ENCODE measurements at places on chromosomes 16 and 17.

DNA sequence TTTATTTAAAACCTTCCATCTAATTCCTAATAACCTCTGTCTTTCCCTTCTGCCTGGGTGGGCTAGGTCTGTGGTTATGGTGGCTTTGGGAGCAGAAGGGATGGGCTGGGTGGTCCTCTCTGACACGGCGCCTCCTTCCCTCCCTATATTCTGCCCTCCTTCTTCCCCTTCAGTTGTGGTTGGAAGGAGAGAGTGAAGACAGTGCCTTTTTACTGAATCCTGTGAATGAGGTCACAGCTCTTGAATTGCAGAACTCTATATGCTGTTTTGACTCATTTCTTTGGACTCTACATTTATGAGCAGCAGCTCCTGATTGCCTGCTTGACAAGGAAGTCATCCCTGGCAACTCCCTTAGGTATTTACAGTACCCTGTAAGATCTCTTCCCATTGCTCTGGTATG, 256.0 kb upstream of the ELAC2 start:
- DNase-seq = no peak

DNA sequence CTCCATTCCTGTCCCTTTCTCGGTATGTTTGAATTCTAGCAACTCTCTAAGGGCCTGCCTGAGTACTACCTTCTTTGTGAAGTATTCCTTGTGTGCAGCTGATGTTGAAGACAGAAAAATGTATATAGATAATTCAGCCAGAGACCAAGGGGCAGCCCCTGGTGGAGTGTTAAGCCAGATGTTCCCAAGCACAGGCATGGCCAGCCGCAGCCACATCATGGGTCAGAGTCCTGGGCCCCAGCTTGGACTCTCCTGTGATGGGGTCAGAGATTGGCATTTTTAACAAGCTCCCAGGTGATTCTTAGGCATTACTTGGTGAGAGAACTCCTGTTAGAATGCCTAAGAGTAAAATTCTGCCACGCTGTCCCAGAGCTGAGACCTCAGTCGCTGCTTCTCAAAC, 100.8 kb downstream of the IRF8 start:
- no peak for DNase-seq

DNA sequence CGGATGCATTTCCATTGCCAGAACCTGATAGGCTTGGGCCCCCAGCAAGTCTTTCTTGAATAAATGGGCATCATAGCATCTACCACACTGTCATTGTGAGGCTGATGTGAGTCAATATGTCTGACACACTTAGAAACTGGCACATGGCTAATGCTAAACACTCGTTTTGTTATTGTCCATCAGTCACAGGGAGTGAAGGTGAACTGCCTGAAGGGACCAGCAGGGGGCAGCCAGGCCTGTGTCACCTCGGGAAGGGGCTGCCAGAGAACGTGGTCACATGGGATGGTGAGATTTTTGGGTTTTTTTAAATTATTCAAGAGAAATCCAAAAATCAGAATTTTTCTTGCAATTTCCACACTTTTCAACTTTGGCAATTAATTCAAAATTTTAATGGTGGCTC, 831 bp upstream of the RCVRN start:
- DNase-seq = peak; percentile 33

- DNase-seq = no peak
Observed at GRCh38 chr17:49741009-49741691, 22.8 kb downstream of the FAM117A start.

DNA sequence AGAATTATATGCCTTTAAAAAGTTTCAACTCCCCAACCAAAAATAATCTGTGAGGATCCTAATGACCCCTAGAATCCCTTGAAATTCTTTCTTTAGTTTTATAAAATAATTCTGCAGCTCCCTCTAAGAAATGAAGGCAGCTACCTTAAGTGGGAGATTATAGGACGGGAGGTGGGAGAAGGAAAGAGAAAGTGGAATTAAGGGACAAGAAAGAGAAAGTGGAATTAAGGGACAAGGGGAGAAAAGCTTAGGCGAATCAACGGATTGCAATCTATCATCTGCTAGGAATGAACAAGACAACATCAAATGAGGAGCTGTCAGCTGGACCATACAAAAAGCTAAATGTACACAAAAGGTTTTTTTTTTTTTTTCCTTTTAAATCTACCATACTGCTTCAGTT, 262.0 kb downstream of the ZFHX3 start:
- no peak for DNase-seq

GRCh38 chr17:43665084-43665936, 3.6 kb upstream of the MEOX1 start:
- DNase-seq = no peak

- DNase-seq = no peak
Observed at GRCh38 chr17:53924530-53925455, 102.1 kb downstream of the KIF2B start.

DNA sequence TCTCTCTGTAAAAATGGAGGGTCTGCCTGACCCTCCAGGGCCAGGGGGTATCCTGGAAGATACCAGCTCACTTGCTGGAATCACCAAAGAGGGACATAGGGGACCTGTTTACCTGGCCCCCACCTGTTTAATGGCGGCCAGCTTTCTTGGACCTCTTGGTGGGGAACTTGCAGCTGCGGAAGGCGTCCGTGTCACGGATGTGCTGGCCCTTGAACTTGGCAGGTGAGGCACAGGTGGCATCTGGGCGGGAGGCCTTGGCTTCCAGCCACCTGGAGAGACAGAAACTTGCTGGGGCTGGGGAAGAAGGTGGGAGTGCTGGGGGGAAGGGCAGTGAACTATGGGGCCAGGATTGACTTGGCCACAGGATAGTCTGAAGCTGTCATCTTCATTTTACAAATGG, 3.5 kb downstream of the CHAD start:
- no peak for DNase-seq

DNA sequence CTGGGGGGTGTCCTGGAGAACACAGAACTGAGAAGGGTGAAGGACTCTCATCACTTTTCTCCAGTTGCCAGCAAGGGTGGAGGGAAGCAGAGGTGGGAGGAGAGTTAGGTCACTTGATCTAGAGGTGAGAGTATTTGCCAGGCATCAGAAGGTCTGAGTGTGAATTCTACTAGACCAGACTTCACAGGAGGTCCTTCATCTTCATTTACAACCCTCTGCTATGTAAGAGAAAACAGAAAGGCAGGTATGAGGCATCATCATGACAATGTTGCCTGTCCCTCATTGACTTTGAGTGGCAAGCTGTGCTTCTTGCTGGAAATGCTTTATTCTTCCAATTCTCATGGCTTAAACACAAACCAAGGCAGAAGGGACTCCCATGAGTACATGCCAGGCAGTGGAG, 45.9 kb upstream of the B4GALNT2 start:
- no peak for DNase-seq

- peak; percentile 70 for DNase-seq
Observed at GRCh38 chr17:75404223-75404730, 1.2 kb downstream of the GRB2 start.

- no peak for DNase-seq
Observed at GRCh38 chr17:37546302-37546701, 56.6 kb downstream of the DUSP14 start.
